ENCODE measurements at places on chromosomes 4 and X.

DNA sequence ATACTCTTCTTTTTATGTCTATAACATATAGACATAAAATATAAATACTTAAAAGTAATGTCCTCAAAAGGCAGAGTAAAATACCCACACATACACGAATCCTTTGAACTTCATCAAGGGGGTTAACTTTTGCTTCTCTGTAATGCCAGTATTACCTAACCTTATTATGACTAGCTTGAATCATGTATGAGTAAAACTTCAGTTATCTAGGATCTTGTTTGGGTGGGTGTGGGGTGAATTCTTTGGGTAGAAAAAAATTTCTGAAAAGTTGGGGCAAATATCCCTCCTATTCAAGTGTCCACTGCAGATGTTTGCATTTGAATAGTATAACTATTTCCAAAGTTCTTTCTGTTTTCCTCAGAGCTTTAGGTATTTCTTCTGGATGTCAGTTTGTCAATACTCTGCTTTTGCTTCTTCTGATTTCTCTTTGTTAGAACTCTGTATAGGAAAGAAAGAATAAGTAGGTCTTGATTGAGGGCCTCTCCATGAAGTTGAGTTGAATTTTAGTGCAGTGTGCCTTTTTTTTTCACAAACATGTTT lies 173.8 kb downstream of the ADGRL3 start:
- DNase-seq, result no peak

GRCh38 chr4:152310257-152310656 lies 225.6 kb downstream of the FBXW7 start:
- DNase-seq, result no peak

DNA sequence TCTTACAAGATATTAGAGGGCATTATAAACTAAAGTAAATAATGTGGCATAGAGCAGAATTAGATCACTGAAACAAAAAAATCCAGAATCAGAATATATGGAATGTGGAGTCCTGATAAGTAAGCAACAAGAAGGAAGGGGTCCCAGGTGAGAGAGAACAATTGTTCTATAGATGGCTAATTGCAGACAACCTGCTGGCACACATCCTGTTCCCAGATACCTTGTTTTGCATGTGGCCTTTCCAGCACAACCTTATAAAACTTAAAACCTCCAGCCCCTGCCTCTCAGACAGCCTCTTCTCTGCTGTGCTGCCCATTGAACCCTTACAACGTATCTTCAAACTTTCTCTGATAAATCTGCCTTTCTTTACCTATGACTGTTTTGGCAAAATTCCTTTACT lies 4.7 kb upstream of the ZNF674 start:
- DNase-seq, result no peak

DNA sequence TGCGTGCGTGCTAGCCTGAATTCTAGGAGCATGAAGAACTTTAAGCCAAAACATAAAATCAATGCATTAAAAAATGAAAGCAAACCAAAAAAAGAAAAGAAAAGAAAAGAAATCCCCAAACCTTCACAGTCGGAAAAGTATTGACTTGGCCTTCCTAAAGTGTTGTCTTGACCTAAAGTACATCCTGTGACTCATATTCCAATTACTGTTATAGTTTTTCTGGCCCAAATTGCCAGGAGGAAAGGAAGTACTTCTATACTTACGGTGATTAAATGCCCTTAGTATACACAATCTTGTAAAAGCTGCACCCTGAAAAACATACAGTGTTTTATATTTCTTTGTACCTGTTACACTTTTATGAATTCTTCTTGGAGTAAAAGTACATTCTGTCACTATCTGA lies 512.8 kb downstream of the ANKRD50 start:
- no peak for DNase-seq

- DNase-seq, result no peak
These were observed 32.2 kb downstream of the TFDP3 start for GRCh38 chrX:133185938-133186337.

Measured in LNCaP clone FGC (cell line).